Activated T-cell treated with anti-CD3 and anti-CD28 coated beads for 48 hours (primary cell): ENCODE measurements at places on chromosomes 7 and 10.

DNA sequence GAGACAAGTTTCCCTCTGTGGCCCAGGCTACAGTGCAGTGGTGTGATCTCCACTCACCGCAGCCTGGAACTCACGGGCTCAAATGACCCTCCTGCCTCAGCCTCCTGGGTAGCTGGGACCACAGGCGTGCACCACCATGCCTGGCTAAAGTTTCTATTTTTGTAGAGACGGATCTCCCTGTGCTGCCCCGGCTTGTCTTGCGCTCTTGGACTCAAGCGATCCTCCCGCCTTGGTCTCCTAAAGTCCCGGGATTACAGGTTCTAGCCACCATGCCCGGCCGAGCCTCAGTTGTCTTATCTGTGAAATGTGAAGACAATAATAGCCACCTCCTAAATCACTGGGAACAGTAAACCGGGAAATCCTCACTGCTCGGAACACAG, 88.1 kb downstream of the FOXL3 start:
- DNase-seq = no peak

- no peak for DNase-seq
These were observed 55.6 kb downstream of the CRTAC1 start for GRCh38 chr10:97974526-97975525.

DNA sequence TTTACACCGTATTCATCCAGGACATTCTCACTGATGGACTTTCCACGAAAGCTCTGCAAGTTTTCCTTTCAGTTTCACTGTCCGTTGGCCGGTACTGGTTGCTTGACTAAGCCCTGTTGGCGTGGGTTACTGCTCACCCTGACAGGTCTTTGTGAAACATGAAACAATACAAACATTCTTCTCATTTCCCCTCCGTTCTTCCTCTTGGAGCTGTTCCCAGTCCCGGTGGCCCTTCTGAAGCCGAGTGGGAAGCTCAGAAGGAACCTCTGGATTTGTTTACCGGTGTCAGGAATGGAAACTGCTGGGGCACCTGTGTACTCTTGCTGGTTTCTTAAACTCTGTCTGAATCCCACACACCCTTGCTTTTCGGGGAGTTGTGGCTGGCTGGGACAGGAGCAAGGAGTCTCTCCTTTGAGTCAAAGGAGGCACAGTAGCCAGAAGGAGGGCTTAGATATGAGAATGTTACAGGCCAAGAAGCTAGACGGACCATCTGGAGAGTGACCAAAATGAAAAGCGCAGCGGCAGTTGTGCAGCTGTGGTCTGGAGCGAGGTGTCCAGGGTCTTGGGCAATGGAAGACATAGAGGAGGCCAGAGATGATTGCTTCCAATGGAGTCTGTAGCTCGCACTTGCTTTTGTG, 45.7 kb downstream of the LYZL2 start:
- no peak for DNase-seq

GRCh38 chr7:28776463-28777157, 181.5 kb downstream of the TRIL start:
- no peak for DNase-seq

- no peak for DNase-seq
These were observed 407.7 kb downstream of the SH2D4B start for GRCh38 chr10:80945264-80945880.
